ELR (cell line): ENCODE measurements at places on chromosomes 5 and 9.

DNA sequence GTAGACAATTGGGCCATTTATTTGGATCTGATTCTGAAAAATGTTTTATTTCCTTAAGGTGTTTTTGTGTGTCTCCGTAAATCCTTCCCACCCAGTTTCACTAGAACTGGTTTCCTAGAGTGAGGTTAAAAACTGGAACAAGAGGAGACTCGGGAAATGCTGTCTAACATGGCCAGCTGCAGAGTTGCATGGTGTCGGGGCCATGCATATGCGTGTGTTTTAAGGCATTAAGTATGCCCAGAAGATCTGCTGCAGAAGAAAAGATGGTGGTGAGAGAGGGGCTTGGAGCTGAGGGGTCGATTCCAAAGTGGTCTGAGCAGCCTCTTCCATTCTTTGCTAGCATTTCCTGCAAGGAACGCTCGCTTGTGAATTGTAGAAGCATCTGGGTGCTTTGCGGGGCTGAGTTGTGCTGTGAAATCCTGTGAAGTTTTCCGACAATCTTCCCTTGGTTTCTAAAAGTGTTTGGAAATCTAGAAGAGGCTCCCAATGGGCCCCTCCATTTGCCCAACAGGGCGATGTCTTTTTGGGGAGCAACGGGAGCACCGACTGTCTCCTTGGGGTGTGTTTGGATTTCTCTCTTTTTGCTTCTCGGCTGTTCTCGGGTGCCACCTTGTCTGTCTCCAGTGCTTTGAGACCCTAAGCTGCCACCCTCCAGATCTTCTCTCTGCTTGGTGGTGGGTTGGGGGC lies 113.8 kb downstream of the COL5A1 start:
- DNase-seq: no peak

DNA sequence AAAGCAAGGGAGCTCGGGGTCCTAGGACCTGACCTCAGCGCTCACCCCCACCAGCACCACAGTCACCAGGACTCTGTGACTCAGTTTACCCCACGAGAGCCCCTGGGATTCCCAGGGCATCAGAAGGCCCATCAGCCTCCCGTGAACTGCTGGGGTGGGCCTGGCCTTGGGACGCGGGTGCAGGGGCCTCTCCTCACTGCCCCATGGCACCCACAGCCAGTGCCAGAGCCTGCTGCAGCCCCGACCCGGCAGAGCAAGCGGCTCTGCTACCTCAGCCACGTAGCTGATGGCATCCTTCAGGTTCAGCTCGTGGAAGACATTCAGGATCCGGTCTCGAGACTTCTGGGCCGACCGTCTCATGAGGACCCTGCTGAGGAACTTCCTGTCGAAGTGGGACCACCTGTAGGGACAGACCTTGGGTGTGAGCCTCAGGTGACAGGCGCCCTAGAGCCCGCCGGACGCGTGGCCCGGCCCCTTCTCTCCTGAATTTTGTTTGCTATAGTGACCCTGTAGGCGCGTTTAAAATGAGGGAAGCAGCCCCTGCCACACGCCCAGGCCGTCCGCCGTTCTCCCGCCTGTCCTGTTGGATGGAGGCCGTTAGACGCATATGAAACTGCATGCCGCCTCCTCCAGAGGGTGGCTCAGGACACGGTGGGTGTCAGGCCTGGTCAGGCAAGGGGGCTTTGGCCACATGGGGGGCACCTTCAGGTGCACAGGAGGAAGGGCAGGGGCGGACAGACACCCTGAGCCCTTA lies 36.8 kb downstream of the EXOC3 start:
- no peak for DNase-seq

DNA sequence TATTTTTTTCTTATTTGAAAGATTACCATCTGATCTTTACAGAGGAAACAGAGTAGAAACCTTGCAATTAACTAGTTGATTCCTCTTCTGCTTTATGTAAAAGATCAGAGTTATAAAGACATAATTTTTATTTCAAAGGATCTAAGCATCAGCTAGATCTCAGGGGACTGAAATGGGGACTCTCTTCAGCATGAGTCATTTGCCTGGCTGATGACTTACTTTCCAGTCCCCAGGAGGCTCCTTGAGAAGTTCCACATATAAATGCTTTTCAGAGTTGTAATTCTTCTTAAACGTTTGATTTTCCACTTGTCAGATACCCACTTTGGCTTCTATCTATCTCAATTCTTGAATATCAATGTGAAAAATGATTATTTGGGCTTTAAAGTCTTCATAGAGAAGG lies 389.4 kb downstream of the RAB3C start:
- DNase-seq: peak; percentile 8

GRCh38 chr5:175652741-175653663 lies 4.9 kb upstream of the HRH2 start:
- DNase-seq: peak; percentile 10

- no peak for DNase-seq
Observed at GRCh38 chr5:132214491-132214890, 13.2 kb downstream of the P4HA2 start.

DNA sequence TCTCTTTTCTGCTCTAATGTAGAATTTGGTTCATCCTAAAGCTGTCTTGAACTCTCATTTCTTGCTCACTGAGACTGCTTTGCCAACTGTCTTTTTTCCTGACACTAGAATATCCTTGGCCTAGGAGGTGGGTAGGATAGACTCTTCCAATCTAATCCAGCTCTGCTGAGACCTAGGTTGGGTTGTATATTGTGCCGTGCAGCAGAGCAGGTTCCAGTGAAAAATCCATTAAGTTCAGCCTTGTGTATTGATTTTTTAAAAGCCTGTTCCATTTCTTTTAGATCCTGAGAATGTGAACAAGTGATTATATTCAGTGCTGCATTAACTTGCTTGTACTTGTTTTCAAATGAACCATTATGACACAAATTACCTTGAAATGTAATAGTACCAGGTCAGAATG lies 539.6 kb downstream of the LRRC70 start:
- no peak for DNase-seq

GRCh38 chr5:38648703-38649291 lies 92.4 kb upstream of the LIFR start:
- no peak for DNase-seq

GRCh38 chr5:83256091-83256780 lies 178.9 kb downstream of the XRCC4 start:
- no peak for DNase-seq
